ENCODE measurements at places on chromosomes 5 and 9.

DNA sequence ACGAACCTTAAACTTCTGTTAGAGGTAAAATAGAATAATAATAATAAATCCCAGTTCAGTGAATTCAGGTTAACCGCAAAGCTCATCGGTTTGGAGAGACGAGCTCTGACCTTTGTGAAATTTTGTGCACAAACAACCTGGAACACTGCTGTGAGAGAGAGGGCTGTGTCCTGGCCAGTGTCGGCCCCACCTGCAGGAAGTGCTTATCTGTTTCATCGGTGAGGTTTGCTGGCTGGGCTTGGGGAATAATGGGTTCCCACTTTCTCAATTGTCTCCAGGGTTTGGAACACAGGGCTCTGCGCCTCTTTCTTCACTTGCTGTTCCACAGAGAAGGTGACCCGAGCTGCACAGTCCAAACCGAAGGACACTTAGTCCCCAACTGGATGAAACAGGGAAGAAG, 19.3 kb upstream of the CLPTM1L start:
- DNase-seq: no peak

- DNase-seq: no peak
These were observed 39.9 kb downstream of the CEP72 start for GRCh38 chr5:652023-652515.

- DNase-seq: no peak
These were observed 12.2 kb downstream of the MYMK start for GRCh38 chr9:133512253-133513213.

DNA sequence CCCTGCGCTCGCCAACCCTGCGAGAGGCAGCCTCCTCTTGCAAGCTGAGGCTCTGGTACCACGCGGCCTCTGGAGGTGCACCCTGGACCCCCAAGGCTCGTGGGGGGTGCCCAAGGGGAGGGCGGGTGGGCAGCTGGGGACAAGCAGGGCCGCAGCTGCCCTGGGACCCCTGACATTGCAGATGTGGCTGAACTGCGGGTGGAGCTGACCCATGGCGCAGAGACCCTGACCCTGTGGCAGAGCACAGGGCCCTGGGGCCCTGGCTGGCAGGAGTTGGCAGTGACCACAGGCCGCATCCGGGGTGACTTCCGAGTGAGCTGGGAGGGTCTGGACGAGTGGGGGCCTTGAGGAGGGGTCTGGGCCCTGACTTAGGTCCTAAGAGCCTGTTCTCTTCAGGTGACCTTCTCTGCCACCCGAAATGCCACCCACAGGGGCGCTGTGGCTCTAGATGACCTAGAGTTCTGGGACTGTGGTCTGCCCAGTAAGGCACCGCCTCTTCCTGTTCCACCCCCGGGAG, 1.5 kb downstream of the MAMDC4 start:
- DNase-seq: no peak

DNA sequence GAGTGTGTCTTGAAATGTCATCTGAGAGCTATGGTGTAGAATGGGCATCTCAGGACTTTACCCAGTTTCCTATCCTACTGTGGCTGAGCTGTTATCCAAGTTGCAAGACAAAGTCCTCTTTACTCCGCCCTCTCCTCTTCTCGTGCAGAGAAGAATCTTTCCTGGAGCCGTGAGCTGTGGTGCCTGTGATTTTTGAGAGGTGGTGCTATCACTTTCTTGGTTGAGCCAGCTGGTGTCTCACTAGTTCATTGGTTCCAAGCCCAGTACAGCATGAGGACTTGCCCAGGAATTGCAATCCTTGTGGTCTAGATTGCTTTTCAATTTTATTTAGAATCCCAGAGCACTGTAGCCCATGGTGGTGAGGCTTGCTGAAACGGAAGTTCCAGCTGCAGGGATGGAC, 2300.3 kb downstream of the MAT2B start:
- DNase-seq: no peak

DNA sequence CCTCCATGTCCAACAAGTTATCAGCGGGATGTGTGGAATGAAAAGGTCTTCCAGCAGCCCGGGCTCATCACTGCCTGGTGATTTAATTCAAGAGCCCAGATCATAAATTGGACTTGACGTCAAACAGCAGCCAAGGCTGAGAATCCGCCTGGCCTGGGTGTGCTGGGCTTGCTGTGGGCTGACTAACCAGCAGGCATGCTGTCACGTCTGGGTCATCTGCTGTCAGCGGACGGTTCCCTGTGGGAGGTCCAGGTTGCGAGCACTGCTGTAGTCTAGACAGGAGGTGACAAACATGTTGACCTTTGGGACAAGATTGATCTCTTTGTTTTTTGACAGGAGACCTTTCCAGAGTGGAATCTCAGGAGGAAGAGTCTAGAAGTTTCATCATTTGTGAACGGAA, 289.7 kb downstream of the OSTF1 start:
- DNase-seq: no peak

DNA sequence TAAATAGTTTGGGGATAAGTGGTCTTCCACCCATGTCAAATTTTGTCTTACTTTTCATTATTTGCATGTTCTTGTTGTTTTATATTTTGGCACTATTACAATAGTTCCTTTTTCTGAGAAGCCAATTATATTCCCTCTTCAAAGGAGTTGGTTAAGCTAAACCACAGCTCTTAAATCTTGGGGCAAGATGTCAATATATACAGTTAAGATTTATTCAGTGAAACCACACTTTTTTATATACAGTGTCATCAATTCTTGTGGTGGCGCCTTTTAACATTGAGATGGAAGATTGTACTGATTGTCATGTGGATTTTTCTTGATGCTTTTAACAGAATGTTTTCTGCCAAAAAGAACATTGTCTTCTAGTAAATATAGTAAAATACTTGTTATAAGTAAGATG, 104.1 kb downstream of the MTREX start:
- DNase-seq: no peak

GRCh38 chr5:14397717-14398116, 183.9 kb upstream of the OTULINL start:
- DNase-seq: no peak

- no peak for DNase-seq
These were observed 659.9 kb downstream of the ISL1 start for GRCh38 chr5:52043137-52043536.

DNA sequence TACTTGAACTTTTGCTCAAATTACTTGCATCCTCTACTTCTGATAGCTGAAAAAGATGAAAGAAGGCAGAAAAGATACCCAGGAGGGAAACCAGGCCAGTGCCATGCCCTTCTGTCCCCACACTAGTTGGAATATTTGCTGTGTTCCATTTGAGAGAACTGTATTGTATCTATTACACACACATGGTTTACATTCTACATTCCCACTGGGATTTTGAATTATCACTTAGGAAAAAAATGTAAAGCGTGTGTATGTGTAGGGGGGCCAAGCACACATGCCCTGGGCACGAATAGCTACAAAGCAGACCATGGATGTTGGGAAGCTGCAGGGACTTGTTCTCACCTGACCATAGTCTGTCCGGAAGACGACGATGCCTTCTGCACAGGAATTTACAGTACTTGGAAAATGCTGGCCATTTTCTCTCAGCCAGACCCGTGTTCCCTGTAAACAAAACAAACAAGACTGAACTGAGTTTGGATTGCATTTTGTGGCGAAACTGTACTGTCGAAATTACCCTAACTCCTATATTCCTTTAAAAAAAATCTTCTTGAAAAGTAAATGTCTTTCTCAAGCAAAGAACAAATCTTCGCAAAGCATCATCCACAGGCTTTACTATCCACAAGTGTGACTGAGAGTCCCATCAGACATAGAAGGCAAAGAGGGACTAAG, 58.7 kb downstream of the MYO10 start:
- DNase-seq: no peak

DNA sequence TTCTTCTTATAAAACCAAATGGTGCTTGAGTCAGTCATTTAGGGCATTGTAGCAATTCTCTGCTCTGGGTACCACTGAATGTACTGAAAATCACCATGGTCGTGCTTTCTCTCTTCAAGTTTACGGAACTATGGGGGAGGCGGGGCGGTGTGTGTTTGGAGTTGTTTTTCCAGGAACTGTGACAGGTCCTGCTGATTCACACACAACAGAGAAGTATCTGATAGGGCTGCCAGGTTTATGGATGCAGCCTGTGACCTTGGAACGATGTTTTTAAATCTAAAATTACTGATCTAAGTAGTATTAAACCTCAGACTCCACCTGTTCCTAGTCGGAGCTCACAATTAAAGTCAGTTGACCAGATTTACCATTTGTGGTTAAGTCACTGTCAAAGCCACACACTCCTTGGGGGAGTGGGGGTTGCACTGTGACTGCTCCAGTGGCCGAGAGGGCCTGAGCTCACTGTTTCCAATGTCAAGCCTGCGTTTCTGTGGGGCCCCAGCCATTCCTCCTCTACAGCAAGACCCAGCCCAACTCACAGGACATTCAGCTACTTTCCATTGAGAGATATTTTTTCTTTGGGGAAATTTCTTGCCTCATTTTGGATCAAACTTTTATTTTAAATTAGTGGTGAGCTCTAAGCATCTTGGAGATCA, 44.4 kb downstream of the GADD45G start:
- DNase-seq: no peak

DNA sequence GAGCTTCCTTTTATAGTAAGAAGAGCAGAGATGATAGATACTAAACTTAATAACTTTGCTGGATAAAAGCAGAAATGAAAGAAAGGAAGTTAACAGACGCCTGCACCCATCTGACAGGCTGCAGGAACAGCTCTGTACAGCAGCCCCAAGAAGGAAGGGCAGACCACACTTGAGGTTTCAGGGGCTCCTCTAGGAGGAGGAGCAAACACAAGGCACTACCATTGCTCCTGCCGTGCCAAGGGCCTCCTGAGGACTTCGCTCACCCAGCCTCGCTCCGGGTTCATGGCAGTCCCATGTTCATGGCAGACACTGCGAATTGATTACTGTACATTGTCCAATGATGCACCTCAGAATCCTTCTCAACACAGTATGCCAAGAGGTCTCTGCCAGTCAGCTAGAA, 85.1 kb downstream of the AMBP start:
- DNase-seq: no peak

DNA sequence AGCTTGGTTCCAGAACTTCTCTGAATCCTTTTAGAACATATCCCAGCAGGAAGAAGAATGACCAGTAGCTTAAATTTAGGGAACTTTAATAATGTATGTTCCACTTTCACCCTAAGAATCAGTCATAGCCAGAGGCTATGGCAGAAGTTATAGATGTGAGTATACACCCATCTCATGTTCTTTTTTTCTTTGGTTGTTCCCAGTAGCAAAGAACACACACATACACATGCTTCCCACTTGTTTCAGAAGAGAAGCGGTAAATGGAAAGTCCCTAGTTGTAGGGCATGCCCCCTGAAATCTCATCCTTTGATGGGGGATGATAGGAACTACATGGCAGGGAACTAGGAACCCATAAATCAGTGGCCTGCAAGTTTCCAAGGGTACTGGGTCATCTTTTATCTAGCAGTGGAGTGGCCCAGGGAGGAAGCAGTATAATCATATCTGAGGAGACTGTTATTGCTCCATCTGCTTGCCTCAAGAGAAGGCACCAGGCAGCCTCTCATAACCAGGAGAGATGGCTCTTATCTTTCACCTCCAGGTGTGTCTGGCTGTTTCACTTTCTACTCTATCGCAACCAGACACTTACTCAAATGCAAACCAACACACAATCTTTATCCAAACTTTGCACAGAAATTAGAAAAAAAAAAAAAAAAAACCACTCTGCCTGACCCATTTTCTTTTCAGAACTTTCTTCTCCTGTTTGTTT, 109.5 kb downstream of the SNCAIP start:
- no peak for DNase-seq

- no peak for DNase-seq
These were observed 1094.9 kb upstream of the C9orf72 start for GRCh38 chr9:28668158-28668557.

DNA sequence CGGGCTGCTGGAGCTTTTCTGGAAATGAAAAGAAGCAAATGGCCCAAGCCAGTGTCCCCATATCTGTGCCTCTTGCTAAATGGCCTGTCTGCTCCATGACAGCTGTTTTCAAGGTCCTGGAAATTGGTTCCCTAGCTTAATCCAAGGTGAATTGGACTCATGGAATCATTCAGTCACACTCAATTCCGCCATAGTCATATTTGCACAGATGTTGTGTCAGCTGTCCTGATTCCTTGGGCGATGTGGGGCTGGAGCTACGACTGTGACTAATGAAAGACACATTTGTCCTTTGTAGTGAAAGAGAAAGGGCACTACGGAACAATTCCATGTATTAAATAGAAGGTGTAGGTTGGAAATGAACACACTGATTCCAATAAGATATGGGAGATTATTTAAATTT, 102.9 kb upstream of the MEGF10 start:
- no peak for DNase-seq

GRCh38 chr5:82509762-82510161, 231.6 kb upstream of the RPS23 start:
- no peak for DNase-seq

DNA sequence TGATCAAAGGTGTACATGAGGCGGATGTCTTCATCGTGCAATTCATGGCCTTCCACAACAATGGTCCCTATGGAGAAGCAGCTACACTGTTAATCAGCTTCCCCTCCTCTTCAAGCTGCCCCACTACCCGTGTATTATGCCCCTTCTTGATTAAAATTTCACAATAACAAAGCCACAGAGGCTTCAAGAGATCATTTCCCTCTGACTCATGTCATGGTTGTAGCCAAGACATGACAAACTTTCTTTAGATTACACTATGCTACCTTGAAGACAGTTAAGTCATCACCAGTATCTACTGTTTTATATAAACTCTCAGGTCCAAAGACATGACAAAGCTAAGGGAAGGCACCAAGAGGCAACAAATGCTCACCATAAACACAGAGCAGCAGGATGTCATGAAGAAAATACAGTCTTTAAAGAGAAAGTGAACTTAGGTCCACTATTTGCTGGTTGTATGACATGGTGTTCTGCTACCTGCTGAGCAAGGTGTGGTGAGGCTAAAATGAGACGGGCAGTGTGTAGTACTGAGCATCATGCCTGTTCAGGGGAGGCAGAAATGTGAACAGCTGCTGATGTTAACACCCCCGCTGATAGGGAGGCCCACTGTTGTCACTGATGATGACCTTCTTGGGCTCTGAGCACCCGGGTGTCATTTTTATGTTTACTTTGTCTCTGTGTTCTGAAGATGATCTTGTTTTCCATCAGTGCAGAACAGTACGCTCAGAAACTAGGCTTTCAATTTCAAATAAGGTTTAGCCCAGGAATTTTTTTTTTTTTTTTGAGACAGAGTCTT, 48.3 kb downstream of the IARS1 start:
- no peak for DNase-seq

DNA sequence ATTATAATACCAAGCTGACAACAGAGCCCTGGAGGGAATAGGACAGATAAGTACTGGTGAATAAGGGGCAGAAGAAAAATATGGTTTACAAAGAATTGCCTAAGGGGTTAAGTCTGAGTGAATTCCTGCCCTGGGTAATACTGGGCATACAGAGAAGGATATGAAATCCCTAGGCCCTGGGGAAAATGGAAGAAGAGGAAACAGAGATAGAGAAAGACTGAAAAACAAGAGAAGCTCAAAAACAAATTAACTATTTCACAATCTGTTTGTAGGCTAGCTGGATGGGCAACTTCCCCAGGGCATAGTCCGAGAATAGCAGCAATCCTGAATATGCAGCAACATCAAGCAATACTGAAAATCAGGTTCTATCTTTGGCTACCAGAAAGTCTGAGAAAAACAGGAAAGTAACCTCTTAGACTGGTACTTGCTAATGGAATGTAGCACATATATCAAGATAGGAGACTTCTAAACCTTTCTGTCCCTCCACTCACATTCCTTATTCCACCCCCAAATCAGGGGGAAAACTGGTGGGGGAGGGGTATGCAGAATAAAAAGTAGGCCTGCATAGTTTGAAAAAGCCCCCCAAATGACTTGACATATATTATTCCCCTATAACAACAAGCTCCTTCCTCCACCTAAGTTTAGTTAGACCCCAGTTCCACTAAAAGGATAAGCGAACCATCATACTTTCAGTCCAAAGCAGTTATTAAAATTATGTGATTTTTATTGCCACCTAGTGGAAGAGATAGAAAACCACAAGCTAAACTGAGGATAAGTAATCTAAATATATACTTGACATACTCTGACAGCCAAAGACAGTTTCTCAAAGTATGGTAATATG, 20.6 kb downstream of the SLC38A9 start:
- peak; percentile 35 for DNase-seq

All from naive thymus-derived CD4-positive, alpha-beta T cell (primary cell).